Epithelial cell of proximal tubule (primary cell): ENCODE measurements at places on chromosomes 6 and 20.

GRCh38 chr20:40233406-40233805, 455.6 kb downstream of the MAFB start:
- DNase-seq = no peak

- DNase-seq = no peak
Observed at GRCh38 chr6:36493859-36494258, 51.1 kb downstream of the KCTD20 start.

- no peak for DNase-seq
Observed at GRCh38 chr20:3924304-3925112, 35.3 kb downstream of the PANK2 start.

DNA sequence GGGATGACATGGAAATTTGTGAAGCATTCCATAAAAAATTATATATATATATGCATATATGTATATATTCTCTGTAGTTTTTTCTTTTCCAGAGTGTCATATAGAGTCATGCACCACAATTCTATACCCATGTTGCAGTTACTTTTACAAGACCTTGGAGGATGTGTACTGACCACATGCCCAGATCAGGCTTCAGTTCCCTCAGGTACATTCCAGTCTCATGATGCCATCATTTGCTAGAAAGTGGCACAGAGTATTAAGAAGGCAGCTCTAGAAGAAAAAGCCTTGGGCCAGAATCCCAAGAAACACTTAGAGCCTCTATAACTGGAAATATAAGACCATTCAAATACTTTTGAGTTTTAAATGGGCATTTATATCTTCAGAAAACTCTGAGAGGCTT, 685.5 kb upstream of the FLRT3 start:
- DNase-seq = no peak

- no peak for DNase-seq
Observed at GRCh38 chr6:35435074-35435837, 16.9 kb upstream of the FANCE start.

DNA sequence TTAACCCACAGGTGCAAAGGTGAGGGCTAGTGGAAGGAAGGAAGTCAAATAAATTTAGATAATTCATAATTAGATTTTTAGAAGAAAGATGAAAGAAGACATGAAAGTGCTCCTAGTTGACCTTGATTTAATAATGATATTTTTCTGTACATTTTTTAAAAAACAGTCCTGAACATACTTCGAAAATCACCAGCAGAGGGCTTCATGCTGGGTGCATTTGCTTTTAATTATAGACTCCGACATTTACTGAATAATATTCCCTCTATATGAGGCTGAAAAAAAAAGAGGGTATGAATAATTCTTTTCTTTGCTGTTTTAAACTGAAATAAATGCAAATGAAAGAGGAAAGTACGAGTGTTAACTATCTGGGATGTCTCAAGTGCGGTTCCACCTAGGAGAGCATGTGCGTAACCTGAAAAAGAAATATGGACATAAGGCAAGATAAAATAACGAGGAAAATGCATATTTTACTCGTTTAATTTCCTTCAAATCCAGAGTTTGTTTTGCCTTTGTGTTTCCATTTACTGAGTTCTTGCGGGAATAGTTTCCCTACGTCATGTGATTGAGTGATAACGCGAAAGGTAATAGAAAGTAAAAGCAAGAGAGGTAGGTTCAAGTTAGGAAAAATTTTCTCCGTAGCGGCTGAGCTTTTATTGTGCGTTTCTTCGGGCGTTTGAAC, 3.1 kb upstream of the TFAP2B start:
- no peak for DNase-seq

- DNase-seq = no peak
Observed at GRCh38 chr20:8390037-8390433, 258.0 kb downstream of the PLCB1 start.

- DNase-seq = no peak
Observed at GRCh38 chr6:140811642-140812041, 1321.1 kb upstream of the GJE1 start.

- no peak for DNase-seq
Observed at GRCh38 chr20:52003415-52003814, 188.2 kb downstream of the ZFP64 start.

DNA sequence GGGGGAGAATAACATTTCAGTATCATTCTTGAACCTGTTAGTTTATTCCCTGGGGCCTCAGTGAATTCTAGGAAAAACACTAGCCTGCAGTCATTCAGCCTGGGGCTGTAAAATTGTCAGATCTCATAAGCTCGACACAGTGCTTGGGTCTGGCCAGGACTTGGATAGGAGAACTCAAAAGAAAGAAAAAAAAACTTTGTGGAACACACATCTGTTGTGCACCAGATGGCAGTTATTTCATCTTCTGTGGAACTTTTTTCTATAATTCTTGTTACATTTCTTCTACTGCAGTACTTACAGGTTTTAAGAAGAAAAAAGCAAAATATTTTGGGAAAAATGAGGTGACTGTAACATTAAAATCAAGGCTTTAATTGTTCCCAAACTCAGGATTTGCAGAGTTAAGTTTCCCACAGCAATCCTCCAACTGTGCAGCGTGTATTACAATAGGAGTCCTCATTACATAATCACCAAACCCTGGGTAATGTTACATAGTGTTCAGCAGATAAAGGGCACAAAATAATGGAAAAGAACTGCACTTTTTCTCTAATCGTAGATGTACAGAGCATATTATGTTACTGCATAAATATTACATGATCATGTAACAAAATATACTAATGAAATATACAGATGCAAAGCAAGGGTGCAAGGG, 531.1 kb upstream of the CITED2 start:
- no peak for DNase-seq

GRCh38 chr20:33640287-33640686, 21.8 kb upstream of the C20orf144 start:
- no peak for DNase-seq

GRCh38 chr6:82521369-82521768, 157.8 kb downstream of the TPBG start:
- no peak for DNase-seq

DNA sequence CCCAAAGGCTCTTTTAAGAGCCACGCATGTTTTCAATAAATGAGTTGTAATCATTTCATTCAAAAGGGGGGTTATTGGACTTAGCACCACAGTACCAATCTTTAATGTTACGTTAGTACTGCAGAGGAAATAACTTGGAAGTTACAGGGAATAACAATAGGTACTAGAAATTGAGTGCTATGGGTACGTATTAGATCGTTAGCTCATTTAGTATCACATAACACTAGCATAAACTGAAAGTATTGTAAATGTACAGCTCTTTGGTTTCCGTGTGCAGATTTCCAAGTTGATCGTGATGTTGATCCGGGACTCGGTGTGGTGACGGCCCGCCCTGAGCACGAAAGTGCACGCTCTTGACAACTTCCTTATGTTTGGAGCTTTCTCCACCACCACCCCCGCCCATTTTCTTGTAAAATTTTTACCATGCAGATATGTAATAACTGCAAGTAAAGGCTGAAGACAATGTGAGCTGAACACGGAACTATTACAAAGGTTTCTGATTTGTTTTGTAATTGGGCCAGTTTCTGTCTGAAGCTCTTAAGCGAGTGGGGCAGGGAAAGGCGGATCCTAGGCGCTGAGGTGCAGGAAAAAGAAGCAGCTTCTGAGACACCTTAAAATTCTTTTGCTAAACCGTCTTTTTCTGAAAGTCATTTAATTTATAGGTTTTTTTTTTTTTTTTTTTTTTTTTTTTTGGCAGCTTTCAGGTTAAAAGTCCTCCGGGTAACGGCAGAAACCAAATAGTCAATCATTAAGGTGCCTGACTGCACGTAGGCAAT, 71.5 kb downstream of the HFE start:
- no peak for DNase-seq

DNA sequence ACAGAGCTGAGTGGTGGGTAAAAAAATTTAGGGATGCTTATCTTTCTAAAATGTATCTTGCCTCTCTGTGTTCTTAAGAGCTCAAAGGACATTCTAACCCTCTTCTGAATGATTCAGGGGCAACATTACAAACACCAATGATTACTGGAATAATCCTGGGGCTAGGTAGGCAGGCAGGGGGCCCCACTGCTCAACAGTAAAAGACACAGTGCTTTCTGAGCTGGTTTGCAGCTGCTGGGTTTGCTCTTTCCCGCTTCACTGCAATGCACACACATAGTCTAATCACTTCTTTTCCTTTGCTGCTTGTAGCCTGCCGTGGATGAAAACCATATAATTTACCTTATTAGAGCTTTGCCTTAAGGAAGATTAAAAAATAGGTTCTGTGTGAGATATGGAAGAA, 23.9 kb downstream of the CLDN20 start:
- DNase-seq = no peak

GRCh38 chr20:49614338-49615050, 46.6 kb upstream of the PTGIS start:
- no peak for DNase-seq

GRCh38 chr20:46012921-46013320, 4.2 kb downstream of the MMP9 start:
- DNase-seq = no peak

DNA sequence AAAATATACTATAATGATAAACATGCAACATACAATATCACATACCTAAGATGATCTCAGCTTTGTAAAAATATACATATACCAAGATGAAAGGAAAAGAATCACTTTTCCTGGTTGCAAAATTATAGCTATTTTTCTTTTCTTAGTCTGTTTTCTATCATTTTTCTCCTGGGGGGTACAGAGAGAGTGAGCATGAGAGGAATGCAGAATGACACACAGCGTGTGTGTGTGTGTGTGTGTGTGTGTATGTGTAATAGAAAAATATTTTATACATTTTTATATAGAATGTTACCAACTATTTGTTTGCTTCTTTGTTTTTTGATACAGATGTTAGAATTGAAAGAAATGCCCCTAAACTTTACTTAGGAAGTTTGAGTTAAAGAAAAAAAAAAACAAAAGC, 64.3 kb downstream of the FAM83B start:
- DNase-seq = no peak

- no peak for DNase-seq
Observed at GRCh38 chr6:135052939-135053338, 1.7 kb downstream of the HBS1L start.

GRCh38 chr20:37837924-37838323, 65.0 kb upstream of the VSTM2L start:
- DNase-seq = no peak

GRCh38 chr20:57716901-57717300, 7.1 kb upstream of the PMEPA1 start:
- no peak for DNase-seq

DNA sequence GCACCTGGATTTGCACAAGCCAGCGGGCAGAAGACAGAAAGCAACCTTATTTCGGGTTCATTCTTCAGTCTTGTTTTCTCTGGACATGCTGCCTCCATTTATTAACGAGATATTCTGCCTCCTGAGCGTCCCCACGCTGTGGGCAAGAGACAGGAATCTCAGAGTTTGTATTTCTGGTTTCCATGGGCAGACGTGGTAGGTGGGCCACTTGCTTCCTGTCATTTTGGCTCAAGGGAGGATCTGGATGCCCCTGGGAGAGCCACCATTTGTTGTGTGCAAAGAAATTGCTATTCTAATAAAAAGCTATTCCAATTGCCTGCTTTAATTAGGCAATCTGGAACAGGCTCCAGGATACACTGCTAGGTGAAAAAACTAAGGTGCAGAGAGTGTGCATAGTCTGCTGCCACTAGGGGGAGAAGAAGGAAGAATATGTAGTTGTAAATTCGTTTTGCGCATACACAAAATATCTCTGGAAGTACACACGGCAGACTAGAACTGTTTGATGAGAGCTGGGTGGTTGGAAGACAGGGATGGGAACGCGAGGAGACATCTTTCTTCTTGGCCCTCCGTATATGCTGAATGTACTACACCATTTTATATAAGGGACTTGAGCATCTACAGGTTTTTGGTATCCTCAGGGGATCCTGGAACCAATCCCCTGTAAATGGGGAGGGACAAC, 30.1 kb upstream of the SLC16A10 start:
- DNase-seq = no peak

- no peak for DNase-seq
Observed at GRCh38 chr6:138485005-138485545, 14.2 kb downstream of the NHSL1 start.

- DNase-seq = no peak
Observed at GRCh38 chr6:19643287-19643686, 193.9 kb upstream of the ID4 start.

- no peak for DNase-seq
Observed at GRCh38 chr20:20195021-20195705, 142.8 kb downstream of the CFAP61 start.

GRCh38 chr6:160789263-160790027, 87.4 kb downstream of the PLG start:
- no peak for DNase-seq

DNA sequence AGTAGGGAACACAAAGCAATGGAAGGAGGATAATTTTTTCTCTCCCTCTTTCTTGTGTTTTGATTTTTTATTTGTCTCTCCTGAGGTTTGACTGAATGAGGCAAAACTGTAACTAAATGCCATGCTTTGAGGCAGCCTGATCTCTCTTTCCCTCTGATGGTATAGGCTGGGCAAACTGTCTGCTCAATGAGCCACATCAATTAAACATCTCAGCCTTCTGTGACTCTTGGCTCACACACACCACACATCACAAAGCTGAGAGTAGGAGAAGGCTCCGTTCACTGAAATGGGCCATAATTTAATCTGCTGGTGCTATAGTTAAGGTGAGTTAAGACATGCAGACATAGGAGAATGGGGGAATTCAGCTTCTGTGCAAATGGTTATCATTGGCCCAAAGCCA, 28.1 kb upstream of the SCGN start:
- DNase-seq = no peak

DNA sequence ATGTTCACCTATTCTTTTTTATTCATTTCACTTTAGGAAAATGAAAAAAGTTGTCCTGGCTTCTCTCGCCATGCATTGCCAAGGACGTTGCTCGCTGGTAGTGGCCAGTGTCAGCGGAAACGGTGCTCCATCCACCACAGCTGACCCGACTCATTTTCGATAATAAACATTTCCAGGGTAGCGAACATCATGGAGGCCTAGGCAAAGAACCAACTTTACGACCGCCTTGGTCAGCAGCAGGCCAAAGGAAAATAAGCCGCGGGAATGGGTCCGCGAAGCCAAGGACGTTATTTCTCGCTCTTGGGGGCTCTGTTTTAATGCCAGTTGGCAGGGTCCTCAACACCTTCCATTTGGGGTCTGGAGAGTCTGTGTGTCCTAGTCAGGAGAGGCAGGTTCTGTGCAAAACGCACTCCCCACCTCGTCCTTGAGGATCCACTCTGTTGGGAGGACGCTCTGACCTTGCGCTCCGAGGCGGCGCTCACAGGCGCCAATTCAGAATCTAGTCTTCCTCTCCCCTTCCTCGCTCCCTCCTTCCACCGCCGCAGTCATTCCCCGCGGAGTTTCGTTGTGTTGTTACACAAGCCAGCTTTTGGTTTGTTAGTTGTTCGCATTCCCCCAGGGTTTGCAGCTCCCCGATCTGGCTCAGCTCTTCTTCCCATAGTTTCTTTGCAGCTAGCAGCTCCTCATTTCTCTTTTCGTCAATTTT, 4.1 kb upstream of the PAX1 start:
- DNase-seq = no peak

- DNase-seq = no peak
Observed at GRCh38 chr6:31607317-31607716, 7.7 kb upstream of the AIF1 start.
